ENCODE measurements at places on chromosomes 4 and X.

DNA sequence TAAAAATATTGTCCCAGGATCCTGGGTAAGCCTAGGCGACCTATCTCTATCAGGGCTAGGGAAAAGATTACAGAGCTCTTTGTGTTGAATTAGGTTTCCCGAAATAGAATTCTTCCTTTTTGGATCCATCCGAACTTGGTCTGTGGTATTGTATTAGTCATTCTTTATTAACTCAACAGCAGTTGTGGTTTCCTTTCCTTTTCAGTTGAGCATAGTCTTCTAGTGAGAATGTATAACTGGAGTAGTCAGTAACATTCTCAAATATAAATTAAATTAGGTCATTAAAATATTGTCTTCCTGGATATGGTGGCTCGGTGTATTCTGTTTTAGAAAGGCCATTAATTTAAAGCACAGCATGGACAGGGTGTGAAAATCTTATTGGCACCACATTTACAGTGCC, 520.4 kb downstream of the NLGN4X start:
- DNase-seq = no peak

DNA sequence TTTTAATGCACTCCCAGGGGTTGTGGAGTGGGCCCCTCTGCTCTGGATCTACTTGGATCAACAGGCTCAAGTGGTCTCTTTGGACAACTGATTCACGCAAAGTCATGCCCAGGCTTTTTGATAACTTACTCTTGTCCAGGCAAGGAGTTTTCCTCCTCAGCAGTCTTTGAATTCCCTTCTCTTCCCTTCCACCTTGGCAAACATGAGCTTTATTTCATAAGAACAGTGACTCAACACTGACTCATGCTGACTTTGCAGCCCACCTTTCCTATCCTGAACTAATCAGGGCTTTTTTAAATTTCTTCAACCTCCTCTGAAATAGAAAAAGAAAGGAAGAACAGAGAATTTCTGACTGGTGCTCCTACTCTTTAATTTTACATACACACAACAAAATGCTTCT, 132.1 kb upstream of the LDB2 start:
- no peak for DNase-seq

DNA sequence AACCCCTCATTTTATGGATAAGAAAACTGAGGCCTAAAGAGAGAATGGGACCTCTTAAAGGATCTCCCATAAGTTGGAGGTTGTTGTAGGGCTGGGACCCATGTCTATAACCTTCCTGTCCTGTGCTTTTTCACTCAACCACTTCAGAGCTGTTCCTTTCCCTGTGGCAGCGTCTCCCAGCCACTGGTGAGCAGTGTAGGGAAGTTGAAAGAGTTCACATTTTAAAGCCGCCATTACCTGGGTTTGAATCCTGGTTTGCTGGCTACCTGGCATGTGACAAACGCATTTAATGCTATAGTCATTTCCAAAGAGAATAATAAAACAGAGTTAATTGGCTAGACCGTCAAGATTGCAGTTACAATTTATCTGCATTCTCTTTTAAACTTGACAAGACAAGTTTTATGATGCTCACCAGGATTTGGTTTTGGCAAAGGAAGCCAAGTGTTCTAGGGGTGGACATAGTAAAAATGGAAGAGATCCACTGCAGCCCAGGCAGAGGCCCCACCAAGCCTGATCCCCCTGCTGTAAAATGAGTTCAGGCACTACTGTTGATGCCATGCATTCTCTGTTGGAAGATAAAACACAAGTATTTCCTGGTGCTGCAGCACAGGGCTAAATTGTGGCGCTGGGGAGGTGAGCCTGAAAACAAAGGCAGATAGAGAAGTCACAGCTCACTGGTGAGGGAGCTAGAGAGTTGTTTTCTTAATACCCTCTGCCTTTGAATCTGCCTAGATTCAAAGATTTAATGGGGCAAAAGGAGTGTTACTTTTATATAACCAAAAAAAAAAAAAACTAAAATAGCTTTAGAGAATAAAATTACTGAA, 218.7 kb downstream of the NWD2 start:
- no peak for DNase-seq

GRCh38 chr4:48752726-48753125, 27.4 kb downstream of the FRYL start:
- no peak for DNase-seq

GRCh38 chr4:1789552-1789951, 3.5 kb upstream of the FGFR3 start:
- no peak for DNase-seq

- no peak for DNase-seq
Observed at GRCh38 chr4:41600243-41600912, 62.4 kb downstream of the LIMCH1 start.

DNA sequence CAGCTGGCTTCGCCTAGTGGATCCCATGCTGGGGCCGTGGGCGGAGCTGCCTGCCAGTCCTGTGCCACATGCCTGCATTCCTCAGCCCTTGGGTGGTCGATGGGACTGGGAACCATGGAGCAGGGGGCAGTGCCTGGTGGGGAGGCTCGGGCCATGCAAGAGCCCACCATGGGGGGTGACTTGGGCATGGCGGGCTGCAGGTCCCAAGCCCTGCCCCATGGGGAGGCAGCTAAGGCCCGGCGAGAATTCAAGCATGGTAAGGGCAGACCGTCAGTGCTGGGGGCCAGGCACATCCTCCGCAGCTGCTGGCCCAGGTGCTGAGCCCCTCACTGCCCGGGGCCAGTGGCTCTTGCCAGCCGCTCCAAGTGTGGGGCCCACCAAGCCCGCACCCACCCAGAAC, 262.6 kb downstream of the CENPC start:
- DNase-seq = no peak

GRCh38 chrX:68732906-68733493, 85.5 kb downstream of the STARD8 start:
- peak; percentile 17 for DNase-seq

- no peak for DNase-seq
Observed at GRCh38 chrX:154540897-154541535, 5.6 kb downstream of the G6PD start.

DNA sequence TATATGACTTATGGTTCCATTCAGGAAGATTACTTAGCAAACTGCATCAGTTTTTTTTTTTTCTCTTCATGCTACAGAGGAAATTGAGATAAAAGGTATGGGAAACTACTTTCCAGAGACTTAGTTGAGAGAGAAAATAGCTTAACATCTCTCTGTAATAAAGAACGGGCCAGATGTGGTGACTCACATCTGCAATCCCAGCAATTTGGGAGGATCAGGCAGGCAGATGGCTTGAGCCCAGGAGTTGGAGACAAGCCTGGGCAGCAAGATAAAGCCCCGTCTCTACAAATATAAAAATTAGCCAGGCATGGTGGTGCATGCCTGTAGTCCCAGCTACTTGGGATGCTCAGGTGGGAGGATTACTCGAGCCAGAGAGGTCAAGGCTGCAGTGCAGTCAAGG, 271.2 kb upstream of the TENM3 start:
- DNase-seq = no peak

DNA sequence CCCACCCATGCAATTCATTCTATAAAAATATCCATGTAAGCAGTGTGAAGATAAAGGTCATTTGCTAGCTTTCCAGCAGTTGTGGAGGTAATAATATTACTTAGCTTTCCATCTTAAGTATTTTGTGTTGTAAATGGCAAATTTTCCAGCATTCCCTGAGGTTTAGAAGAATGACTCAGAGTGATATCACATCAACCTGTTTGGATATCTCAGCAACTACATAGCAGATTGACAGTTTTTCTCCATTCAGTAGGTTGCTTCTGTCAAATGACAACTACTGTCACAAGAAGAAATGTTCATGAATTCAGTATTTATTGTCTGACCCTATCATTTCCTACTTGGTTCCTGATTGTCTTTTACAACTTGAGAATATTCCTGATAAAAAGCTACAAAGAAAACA, 434.9 kb upstream of the GALNTL6 start:
- DNase-seq = no peak

- DNase-seq = no peak
Observed at GRCh38 chrX:65903750-65904149, 136.1 kb downstream of the VSIG4 start.

DNA sequence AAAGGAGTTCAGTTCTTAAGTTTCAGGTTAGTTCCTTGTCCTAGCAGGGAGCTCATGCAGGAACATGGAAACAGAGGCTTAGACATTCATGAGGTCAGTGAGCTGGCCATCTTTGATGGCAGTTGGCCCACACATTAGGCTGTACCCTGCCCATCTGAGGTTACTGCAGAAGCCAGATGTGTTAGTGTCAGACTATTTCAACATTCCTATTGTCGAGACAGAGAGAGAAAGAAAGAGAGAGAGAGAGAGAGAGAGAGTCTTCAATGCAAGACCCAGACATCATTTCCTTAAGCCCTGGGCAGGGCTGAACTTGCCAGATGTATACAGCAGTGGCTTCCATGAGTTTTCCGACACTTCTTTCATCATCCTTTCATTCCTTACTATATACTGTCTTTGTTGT, 91.3 kb downstream of the PPP1R2C start:
- DNase-seq = no peak

DNA sequence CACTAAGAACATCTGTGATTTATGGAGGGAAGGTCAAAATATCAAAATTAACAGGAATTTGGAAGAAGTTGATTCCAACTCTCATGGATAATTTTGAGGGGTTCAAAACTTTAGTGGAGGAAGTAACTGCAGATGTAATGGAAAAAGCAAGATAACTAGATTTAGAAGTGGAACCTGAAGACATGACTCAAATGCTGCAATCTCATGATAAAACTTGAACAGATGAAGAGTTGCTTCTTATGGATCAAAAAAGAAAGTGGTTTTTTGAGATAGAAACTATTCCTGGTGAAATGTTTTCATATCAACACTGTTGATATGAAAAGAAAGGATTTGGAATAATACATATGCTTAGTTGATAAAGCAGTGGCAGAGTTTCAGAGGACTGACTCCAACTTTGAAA, 9.7 kb downstream of the TMPRSS11F start:
- no peak for DNase-seq

- no peak for DNase-seq
Observed at GRCh38 chr4:17785858-17786257, 4.4 kb upstream of the FAM184B start.

DNA sequence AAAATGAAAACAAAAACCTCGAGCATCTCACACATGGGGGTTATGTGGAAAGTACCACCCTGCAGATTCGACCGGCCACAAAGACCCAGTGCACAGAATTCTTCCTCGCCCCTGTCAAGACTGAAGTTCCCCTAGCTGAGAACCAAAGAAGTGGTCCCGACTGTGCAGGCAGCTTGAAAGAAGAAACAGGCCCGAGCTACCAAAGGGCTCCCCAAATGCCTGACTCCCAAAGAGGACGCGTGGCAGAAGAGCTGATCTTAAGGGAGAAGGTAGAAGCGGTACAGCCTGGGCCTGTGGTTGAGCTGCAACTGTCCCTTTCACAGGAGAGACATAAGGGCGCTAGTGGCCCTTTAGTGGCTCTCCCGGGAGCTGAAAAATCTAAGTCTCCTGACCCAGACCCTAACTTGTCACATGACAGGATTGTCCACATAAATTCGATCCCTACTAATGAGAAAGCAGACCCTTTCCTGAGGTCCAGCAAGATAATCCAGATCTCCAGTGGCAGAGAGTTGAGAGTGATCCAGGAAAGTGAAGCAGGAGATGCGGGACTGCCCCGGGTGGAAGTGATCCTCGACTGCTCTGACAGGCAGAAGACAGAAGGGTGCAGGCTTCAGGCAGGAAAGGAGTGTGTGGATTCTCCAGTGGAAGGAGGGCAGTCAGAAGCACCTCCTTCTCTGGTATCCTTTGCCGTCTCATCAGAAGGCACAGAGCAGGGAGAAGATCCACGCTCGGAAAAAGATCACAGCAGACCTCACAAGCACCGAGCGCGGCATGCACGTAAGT, 108.8 kb upstream of the MYOZ2 start:
- no peak for DNase-seq

- DNase-seq = no peak
Observed at GRCh38 chr4:56462157-56462556, 5.3 kb upstream of the SRP72 start.

DNA sequence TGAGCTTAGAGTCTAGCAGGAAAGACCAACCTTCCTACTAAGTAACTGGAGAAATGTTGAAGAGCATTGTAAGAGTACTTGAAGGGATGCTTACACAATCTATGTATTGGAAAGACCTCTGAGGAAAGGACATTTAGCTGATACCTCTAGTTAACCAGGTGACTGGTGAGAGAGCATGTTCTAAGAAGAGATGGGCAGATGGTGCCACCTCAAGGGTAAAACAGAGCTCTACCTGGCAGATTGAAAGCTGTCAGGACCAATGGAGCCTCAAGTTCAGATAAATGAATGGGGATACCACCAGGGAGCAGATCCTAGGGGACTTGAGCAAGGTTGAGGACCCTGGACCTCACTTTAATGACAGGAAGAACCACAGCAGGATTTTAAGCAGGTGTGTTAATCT, 196.4 kb downstream of the QDPR start:
- no peak for DNase-seq

- peak; percentile 81 for DNase-seq
Observed at GRCh38 chrX:131812847-131813825, 210.0 kb upstream of the STK26 start.

DNA sequence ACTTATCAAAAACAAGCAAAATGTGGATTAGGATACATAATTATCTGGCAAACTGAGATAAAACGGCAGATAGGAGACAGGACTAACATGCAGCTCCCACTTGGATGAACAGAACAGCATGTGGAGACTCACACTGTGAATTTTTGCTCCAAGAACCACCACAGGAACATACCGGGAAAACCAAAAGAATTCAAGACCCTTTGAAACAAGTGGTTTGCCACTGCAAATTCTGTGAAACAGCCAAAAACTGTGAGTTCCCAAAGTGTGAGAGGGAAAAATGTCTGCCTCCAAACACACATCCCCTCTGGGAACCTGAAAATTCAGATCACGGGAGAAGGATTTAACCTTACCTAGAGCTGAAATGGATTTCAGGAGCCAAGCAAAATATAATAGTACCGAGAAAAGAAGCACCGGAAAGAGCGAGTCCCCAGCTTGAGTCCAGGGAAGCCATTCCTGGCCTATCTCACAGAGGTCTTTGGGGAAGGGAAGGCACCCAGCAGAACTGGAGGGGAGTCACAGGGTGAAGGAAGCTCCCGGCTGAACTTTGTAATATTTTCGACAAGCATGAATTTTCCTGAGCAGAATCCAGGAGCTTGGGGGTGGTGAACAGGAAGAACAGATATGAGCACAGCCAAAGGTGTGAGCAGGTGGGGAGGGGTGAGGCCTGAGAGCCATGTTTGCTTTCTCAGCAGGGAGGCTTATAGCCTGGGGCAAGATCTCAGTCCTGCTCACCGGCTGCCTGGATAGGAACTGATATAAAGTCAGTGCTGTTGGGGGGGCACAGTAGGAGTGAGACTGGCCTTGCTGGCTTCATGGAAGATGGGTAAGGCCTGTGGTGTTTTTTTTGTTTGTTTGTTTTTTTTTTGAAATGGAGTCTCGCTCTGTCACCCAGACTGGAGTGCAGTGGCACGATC, 23.9 kb downstream of the MANBA start:
- DNase-seq = no peak

Measured in large intestine (tissue), 12 donors.